Activated CD8-positive, alpha-beta T cell treated with anti-CD3 and anti-CD28 coated beads, Interleukin-2, amount 10 ng/mL, durations not matched to agents 7 days and 5 days (primary cell): ENCODE measurements at places on chromosomes 5 and 9. TPM values are rescaled to one million over a fixed set of nuclear protein-coding genes. Genes with fewer than 3 reads are reported as not detected.

DNA sequence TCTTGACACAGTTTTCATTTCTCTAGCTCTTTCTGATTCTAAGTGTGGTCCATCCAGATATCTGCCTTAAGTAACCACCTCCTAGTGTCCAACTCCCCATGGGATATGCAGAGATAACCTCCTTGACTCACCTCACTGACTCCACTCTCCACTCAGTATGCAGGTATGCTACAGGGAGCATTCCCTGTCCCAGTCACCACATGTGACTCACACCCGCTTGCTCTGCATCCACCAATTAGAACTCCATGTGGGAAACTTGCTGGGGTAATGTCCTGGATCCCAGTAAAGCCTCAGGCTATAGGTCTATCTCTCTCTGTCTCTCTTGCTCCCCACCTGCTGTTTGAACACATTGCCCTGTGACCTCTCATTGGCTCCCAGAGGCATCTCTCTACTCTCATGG lies 563.9 kb downstream of the HTR1A start:
- DNase-seq: no peak

DNA sequence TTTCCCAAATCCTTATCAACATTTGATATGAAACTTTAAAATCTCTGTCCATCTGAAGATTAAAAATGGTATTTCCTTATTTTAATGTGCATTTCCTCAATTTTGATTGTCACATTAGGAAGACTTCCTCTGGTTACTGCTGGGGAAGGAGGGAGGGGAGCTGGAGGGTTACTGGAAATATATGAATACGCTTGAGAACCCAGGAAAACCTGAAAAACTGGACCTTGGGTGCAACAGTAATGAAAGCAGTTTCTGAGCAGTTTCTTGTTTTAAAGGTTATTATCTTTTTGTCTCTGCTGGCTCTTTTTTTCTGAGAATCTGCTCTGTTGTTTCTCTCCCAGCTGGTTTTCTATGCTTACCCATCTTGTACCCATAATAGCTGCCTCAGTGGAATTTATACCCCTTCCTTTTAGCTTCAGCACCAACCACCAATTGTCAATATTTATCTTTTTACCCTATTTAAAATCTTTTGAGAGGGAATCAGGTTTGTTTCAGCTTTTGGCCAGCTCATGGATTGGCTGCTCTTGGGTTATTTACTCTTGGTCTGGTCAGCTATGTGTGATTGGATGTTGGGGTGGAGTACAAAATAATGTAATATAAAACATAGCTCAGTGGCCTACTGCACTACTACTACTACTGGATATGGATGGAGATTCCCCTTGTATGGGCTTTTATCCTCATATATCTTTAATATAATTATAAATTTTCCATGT lies 67.4 kb downstream of the UNC13B start:
- DNase-seq: no peak

DNA sequence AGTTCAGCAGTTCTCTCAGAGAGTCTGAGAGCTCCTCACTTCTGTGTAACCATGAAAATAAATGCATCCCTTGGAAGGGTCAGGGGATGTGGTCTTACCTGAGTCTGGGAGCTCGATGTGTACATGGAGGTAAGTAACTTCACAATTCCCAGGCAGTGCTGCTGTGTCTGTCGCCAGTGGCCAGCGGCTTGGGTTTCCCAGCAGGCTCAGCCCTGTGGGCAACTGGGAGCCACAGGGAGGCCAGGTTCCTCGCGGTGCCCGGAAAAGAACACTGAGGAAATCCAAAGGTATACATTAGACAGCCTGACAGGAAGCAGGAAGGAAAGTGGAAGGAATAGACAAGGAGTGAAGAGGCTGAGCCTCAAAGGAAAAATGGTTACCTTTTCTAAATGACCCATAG lies 62.2 kb downstream of the OSTF1 start:
- DNase-seq: no peak

DNA sequence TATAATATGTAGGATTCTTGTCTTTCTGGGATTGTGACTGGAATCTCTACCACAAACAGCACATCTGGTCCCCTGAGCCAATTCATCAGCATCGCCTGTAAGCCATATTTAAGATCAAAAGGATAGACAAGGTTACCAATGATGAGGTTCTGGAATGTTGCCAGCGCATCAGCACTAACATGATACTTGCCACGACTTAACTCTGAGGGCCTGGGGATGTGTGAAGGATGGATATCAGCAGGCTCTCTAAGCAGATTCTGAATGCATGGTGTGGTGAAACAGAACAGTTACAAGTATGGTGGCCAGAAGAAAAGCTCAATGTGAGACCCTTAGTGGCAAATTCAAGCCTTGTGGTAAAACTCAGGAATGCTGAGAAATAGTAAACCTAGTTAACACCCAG lies 143.0 kb downstream of the XRCC4 start:
- no peak for DNase-seq

- no peak for DNase-seq
Measured at GRCh38 chr5:56100439-56101176, 105.8 kb upstream of the IL6ST start.

DNA sequence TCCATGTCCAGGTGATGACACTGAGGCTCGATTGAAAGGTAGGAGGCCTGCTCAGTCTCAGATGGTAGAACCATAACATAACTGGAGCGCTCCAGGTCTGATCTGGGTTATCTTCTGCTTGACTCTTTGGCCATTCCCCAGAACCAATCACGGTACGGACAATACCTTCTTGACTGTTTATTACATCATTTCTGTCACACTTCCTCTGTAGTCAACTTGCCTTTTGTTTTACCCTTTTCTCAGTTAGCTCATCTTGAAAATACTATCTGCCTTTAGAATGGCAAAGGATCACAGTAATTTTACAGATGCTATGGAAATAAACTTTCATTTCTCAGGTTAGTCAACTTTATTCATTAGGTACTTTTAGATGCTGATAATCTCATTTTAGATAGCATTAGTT lies 22.4 kb downstream of the GLRA1 start:
- DNase-seq: no peak

- DNase-seq: no peak
Measured at GRCh38 chr9:71729816-71730526, 38.3 kb downstream of the CEMIP2 start.

DNA sequence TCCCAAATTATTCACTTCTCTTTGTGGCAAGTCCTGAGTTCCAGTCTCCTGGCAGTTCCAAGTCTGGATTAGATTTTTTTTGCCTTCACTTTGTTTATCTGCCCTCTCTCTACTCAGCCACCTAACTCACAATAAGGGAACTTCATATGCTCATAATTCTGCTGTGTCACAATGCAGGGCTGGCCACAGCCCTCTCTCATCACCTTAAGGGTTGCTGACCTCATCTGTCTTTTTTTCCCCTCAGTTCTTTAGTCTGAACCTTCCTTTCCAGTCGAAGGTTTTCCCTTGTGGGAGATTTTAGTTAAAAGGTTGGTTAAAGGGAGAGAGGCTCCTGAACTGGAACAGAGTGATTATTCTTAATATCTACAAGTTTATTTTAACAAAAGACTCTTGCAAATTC lies 4.1 kb downstream of the BAG1 start:
- DNase-seq: no peak

DNA sequence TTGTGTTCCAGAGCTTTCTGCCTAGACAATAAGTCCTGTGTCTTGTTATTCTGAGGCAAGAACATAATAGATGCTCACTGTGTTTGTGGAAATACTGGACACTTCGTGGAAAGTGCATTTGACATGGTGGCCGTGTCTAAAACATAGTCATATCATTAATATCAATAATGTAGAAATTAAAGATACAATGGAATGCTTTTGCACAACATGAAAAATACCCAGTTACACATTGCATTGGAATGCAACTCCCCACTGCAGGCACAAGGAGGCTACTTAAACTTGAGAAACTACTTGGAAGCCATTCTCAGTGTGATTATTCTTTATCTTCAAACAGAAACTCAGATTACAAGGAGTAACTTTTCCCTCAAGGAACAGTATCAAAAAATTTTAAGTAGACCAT lies 145.3 kb upstream of the ZNF462 start:
- DNase-seq: no peak

Gene OR13D1
- not detected for total RNA-seq

Gene DIPK1B
- 0.16 TPM for total RNA-seq
